Activated CD4-positive, alpha-beta T cell treated with anti-CD3 and anti-CD28 coated beads for 1 hour (primary cell): ENCODE measurements at places on chromosomes 5 and 9.

DNA sequence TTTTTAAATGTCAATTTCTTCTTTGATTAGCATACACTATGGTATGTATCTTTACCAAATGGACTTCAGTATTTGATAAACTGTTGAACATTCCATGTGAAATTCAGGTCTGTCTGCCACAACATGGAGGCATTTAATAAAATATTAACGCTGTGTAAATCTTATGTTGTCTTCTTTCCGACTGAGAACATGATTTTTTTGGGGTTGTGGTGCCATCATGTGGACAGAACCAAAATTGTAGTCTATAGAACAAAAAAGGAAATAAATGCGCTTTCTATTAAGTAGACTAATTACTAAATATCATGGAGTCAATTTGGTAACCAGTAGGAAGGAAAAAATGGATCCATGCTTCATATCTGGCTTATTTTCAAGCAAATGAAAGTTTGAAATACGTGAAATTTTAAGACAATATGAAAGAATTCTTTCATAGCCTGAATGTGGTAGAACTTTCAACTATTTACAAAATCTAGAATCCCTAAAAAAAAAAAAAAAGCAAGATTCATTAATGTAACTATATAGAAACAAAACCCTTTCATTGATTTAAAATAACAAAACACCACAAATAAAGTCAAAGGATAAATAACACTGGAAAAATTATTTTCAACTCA lies 2.8 kb upstream of the PLK2 start:
- no peak for DNase-seq

DNA sequence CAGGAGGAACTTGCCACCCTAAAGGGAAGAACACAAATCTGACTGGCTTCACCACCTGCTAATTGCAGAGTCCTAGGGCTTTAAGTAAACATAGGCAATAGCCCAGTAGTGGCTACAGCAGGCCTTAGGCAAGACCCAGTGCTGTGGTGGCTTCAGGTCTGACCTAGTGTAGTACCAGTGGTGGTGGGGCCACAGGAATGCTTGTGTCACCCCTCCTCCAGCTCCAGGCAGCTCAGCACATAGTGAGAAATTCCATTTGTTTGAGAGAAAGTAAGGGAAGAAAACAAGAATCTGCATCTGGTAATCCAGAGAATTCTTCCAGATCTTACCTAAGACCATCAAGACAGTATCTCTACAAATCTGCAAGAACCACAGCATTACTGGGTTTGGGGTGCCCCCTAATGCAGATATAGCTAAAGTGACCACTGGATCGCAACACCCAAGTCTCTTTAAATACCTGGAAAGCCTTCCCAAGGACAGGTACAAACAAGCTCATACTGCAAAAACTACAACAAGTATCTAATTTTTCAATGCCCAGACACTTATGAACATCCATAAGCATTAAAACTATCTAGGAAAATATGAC lies 102.6 kb upstream of the TRPM3 start:
- DNase-seq: no peak

DNA sequence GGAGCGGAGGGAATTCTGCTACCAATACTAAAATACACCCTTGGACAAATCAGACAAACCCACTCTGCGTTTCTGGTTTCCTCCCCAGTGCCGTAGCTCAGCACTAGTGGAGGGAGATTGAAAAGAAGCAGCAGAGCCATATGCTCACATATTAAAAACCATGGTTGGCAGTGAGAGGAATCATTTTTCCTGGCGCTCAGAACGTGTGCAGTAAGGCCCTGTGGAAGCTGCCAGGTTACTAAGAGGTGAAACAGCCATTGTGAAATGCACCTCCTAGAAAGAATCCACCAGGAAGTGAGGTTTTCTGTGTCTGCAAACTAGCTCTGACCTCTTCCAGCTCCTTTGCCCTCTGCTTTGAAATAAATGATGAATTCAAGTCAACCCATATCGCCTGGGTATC lies 177.2 kb downstream of the ERCC6L2 start:
- DNase-seq: no peak

DNA sequence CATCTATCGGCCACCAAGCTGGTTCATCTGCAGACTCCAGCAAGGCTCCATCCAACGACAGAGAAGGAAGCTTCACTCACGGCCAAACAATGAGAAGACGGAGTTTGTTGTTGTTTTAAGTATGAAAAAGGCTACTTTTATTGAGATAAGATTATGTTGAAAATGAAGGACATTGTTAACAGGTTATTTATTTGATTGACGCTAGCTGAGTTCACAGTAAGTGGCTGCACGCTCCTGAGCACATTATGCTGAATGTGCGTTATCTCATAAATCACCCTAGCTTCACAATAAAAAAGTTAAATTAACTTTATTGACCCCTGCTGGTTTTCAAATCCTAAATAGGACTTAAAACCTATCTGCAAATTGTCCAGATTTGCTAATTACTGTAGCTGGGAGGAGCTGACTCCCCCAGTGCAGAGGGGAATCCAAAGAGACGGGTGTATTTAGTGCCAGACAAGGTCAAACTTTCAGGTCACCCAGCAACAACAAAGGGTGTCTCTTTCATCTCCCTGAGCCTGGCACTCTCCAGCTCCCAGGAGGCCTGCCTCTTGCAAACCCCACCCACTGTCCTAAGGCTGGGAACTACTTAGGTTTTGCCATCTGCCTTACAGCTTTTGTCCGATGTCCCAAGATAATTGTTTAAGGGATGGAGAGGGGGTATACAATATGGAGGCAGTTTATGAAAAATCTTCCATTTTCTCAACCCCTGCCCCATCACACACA lies 129.2 kb downstream of the ZDHHC21 start:
- no peak for DNase-seq
